Activated CD8-positive, alpha-beta memory T cell treated with anti-CD3 and anti-CD28 coated beads for 1 hour (primary cell): ENCODE measurements at places on chromosomes 5 and 9.

- DNase-seq, result no peak
Observed at GRCh38 chr9:130030651-130031127, 12.3 kb downstream of the FNBP1 start.

- DNase-seq, result no peak
Observed at GRCh38 chr5:174335682-174336364, 290.3 kb downstream of the NSG2 start.

DNA sequence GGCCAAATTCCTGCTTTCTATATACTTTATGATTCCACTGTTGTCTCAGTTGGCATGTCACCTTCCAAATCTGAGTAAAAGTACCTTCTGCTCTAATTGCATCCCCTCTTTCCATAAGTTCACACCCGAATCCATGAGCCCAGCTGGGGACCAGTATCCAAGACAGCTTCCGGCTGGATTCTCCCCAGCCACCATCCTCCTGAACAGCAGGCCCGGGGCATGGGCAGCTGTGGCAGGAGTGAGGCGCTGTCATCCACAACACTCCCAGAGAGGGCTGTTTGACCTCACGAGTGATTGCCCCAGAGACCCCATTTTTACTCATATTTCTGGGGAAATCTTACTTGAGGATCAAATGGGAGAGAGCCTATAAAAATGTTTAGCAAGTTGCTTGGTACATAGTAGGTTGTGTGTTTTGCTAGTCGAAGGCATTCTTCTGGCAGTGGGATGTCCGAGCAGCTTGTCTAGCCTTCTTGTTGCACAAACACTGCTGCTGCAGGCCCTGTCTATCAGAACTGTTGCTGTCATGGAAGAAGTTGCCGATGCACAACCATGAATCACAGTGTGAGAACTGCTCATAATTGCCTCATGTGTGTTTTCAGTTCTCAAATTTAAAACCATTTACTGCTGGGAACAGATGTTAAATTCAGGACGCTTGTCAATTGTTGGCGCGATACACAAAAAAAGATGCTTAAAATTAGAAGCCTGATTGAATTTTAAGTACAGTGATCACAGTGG lies 93.8 kb downstream of the HSPA4 start:
- DNase-seq, result no peak

GRCh38 chr9:101399643-101399970 lies 956 bp downstream of the ZNF189 start:
- DNase-seq, result no peak

DNA sequence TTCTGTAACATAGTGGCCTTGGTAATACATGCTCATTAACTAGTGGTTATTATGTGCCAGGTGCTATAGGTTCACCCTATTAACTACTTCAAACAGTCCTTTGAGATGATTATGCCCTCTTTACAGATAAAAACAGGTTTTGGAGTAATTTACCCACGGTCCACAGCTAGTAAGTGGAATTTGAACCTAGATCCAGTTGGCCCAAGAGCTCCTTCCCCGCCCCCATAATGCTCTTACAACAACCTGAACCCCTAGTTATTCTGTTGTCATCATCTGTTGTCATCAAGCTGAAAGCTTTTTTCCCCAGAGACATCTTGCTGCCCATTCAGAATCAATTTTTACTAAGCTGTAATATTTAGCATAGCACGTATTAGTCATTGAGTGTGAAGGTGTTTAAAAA lies 23.2 kb downstream of the XPA start:
- DNase-seq, result no peak

DNA sequence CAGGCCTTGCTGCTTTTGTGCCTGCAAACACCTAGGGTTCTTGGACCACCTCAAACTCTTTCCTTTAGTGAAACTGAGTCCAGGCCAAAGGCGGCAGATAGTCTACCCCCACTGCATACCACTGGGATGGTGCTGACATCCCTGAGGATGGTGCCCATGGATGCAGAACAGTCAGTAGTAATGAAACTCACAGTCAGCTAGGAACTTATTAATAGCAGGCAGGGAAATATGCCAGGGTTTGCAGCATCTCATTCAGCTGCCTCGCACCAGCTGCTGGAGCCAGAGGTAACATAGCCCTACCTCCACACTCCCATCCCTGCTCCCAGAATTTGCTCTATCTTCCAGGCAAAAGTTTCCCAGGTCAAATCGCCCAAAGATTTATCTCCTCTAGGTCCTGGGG lies 189.1 kb downstream of the SREK1 start:
- DNase-seq, result no peak

GRCh38 chr5:2254406-2254805 lies 371.7 kb upstream of the IRX4 start:
- DNase-seq, result no peak

DNA sequence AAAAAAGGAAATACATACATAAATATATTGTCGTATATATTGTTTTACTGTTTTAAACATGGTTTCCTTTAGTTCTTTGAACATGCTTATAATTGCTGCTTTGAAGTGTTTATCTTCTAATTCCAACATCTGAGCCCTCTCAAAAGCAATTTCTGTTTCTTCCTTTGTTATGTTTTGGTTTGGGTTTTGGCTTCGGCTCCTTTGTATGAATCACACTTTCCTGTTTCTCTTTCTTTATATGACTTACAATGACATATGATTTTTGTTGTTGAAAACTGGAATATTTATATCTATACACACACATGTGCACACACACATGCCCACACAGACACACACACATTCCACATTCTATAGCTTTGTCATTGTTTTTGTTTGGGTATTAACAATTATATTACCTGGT lies 1206.7 kb downstream of the CDH12 start:
- no peak for DNase-seq

DNA sequence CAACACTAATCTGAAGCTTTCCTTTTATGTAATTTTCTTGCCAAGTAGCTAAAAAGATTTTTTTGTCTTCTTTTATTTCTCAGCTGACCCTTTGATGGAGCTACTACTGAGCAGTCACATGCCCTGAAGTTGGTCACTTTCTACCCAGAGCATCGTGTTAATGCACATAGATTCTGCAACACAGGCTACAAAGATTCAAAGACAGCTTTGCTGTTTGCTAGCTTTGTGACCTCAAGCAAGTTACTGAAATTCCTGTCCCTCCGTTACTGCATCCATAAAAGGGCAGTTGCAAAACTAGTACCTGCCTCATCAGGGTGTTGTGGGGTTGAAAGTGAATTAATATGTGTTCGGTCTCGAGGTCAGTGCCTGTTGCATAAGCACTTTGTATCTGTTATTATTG lies 179.9 kb downstream of the GAS1 start:
- no peak for DNase-seq

DNA sequence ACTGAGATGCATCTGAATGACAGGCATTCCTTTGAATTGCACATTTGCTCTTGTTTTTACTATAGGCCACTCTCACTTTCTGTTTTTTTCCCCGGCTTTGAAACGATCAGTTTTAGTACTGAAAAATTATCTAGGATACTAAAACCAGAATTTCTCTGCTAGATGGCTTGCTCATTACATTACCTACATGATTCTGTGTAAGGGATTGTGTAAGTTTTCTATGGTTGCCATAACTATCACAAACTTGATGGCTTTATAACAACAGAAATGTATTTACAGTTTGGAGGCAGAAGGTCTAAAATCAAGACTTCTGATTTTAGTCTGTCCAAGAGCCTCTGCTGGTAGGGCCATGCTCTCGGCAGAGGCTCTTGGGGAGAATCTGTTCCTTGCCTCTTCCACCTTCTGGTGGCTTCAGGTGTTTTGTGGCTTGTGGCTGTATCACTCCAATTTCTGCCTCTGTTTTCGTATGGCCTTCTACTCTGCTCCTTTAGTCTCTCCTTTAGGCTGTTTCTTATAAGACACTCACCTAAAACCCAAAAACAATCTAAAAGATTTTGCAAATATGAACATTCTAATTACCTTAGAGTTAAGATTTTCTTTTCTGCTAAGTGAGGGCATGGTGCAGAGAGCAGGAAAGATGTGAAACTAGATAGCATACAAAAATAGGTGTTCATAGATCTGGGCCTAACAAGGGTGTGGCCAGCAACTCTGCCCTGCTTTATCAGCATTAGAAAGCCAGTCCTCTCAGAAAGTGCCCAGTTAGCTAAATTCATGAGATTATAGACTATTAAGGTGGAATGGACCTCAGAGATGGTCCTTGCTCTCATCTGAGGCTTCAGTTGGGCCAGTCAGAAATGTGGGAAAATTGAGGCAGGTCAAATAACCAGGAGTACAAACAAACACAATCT lies 93.3 kb upstream of the CDKN2B start:
- DNase-seq, result no peak

DNA sequence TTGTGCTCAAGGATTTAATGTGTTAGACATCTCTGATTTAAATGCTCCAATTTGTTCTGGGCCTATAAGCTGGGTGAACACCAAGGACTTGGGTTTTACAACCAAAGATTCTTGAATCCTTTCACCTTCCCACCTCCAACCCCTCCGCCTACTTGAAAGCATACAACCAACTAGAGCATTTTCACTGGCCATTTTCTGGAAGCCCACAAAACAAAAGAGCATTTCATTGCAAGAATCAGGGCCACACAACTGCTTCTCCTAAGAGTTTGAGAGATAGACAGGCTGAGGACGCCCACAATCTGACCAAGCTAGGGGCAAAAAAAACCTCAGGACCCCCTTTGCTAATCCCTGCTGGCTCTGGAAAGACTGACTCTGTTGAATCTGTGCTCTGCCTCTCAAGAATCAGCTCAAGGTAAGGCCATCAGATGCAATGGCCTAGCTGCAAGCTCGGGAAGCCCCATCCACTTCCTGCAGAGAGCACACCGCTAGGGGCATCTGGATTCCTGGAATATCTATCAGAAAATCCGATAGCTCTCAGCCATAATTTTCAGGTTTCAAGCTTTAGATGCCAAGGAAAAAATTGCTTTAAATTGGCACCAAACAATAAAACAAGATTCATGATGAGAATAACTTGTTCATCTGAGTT lies 57.7 kb downstream of the RETREG1 start:
- no peak for DNase-seq

- no peak for DNase-seq
Observed at GRCh38 chr5:180589771-180590542, 1.3 kb downstream of the SCGB3A1 start.

DNA sequence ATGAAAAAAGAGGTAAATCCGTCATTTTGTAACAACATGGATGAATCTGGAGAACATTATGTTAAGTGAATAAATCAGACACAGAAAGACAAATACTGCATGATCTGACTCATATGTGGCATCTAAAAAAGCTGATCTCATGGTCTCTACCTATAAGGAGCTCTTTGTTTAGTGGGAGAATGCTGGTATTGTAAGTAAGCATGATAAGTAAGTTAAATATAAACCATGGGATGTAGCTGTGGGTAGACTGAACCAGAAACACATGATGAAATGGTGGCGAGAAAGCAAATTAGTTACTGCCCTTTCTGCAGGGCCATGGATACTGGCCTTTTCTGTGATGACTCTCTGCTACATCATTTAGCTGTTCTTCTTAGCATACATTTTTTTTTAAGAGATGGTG lies 66.4 kb upstream of the RUSC2 start:
- DNase-seq, result no peak

DNA sequence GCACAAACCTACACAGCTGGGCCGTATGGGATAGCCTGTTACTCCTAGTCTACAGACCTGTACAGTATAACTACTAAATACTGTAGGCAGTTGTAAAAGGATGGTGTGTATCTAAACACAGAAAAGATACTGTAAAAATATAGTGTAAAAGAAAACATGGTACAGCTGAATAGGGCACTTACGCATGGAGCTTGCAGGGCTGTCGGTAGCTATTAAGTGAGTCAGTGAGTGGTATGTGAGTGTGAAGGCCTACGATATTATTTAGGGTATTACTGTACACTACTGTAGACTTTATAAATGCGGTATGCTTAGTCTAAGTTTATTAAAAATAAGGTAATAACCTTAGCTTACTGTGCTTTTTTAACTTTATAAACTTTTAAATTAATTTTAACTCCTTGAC lies 1.2 kb downstream of the ZCCHC9 start:
- DNase-seq, result no peak

GRCh38 chr9:135275571-135276289 lies 188.3 kb downstream of the OLFM1 start:
- no peak for DNase-seq

DNA sequence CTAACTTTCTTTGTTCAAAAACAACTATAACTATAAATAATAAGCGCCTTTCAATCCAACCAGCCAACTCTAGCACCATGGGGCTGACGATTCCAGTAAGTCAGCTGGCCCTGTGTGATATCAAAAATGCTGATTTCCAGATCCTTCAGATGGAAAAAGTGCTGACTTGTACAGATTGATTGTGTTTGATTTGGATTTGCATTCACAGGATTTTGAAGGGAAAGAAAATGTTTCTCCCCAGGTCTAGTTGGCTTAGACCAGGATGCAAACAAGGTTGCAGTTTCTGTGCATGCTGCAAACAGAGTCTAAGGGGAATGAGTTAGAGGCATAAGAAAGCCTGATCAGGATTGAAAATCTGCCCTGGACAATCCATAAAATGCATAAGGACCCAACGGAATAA lies 68.9 kb downstream of the SLC1A3 start:
- DNase-seq, result no peak

GRCh38 chr5:116365006-116365496 lies 209.6 kb downstream of the SEMA6A start:
- no peak for DNase-seq

- DNase-seq, result no peak
Observed at GRCh38 chr9:84499969-84500582, 159.5 kb upstream of the SLC28A3 start.

- no peak for DNase-seq
Observed at GRCh38 chr9:135579889-135580660, 18.5 kb downstream of the PAEP start.

GRCh38 chr5:68818057-68818695 lies 275.6 kb upstream of the SLC30A5 start:
- no peak for DNase-seq

DNA sequence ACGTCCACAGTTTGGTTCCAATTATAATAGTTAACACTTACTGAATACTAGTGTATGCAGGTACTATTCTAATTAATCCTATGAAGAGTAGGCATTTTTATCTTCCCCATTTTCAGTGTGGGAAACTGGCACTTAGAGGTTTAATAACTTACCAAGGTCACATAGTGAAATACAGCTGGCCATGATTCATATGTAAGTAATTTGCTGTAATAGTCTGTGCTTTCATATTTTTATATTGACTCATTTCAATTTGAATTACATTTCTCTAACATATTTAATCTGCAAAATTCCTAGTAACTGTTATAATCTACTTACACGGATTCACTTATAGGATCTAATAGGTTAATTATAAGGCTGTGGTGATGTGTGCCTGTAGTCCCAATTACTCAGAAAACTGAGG lies 19.4 kb downstream of the CCNH start:
- no peak for DNase-seq
